ENCODE measurements at places on chromosomes 1 and 21.

DNA sequence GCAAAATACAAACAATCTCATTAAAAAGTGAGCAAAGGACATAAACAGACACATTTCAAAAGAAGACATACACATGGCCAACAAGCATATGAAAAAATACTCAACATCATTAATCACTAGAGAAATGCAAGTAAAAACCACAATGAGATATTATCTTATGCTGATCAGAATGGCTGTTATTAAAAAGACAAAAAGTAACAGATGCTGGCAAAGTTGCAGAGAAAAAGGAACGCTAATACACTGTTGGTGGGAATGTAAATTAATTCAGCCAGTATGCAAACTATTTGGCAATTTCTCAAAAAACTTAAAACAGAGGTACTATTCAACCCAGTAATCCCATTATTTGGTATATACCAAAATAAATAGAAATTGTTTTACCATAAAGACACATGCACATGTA is 32.2 kb upstream of the TNFSF18 start:
- no peak for DNase-seq

GRCh38 chr1:169367096-169367685 is 406 bp downstream of the NME7 start:
- no peak for DNase-seq

DNA sequence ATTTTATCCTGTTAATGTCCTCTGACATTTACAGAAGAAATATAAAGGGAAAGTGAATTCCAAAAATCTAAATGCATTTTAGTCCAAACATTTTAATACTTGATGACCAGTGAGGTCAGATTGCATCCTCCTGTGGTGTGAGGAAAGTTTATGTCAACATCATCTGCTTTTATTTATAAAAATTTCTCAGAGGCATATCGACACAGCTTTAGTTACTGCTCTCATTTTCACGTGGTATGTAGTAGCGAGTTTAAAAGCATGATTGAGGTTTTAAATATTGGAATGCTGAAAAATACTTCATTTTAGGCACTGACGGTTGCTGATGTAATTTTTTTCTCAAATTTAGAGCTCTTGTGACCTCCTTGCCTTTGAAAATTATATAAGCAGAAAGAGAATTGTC is 234.8 kb downstream of the HMCN1 start:
- no peak for DNase-seq

DNA sequence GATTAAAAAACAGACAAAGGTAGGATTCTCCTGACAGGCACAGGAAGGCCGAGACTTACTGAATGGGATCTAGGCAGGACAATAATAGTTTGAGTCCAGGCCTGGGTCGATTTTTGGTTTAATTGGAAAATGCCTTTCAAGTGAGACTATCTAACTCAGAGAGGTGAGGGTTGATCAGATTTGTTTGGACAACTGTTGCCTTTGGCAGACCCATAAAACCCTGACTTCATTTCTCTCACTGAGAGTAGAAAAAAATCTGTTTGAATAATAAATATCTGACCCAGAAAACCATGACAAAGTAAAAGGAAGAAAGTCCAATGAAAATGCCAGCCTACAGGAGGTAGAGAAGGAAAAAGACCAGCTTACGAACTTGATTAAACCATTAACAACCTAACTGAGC is 12.3 kb upstream of the SLC30A10 start:
- no peak for DNase-seq

GRCh38 chr1:93528412-93528811 is 80.5 kb downstream of the FNBP1L start:
- no peak for DNase-seq

DNA sequence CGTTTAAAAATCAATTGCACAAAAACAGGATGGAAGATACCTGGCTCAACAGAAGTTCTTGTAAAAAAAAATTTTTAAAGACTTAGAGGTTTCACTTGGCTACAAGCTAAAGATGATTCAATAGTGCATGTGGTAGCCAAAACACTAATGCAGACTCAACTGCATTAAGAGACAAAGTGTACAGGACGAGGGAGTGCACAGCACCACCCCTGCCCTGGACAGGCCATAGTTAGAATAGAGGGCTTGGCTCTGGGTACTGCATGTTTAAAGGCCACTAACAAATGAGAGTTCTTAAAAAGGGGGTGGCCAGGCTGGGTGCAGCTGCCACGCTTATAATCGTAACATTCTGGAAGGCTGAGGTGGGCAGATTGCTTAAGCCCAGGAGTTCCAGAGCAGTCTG is 7.9 kb downstream of the ACKR1 start:
- no peak for DNase-seq

GRCh38 chr1:83596331-83596730 is 402.6 kb downstream of the TTLL7 start:
- DNase-seq = no peak

DNA sequence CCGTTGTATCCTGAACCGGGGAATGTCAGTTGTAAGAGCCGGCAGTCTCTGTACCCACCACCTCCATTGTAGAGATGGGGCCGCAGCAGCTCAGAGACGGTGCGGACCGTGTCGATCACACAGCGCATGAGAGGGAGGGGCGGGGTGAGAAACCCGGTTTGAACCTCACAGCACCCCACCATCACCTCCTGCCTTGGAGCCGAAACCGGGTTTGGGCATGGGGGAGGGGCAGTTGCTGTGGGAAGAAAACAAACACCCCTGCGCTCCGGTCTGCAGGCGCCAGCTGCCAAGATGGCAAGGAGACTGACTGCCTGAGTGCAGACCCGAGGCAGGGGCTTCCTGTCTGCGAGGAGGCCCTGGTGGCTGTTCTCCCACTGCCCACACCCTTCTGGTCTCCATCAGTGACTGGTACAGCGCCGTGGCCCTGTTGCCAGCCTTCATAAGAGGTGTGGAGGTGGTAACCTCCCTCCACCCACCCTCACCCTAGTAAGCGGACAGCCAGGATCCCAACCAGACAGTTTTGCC is 69.2 kb upstream of the SSBP3 start:
- DNase-seq = no peak

- DNase-seq = no peak
Observed at GRCh38 chr1:24048205-24048869, 63.6 kb downstream of the MYOM3 start.

- DNase-seq = no peak
Observed at GRCh38 chr1:48772211-48772610, 4.5 kb downstream of the BEND5 start.

DNA sequence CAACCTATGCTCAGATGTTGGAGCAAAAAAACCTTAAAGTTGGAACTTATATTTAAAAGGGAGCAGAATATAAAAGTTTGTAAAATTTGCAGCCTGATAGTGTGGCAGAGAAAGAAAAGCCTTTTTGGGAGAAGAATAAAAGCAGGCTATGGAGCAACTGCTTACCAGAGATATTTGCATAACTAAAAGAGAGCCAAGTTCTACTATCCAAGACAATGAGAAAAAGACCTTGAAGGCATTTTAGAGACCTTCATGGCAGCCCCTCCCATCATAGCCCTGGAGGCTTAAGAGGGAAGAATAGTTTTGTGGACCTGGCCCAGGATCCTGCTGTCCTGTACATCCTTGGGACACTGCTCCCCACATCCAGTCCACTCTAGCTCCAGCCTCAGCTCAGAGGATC is 312.5 kb upstream of the ZRANB2 start:
- no peak for DNase-seq

DNA sequence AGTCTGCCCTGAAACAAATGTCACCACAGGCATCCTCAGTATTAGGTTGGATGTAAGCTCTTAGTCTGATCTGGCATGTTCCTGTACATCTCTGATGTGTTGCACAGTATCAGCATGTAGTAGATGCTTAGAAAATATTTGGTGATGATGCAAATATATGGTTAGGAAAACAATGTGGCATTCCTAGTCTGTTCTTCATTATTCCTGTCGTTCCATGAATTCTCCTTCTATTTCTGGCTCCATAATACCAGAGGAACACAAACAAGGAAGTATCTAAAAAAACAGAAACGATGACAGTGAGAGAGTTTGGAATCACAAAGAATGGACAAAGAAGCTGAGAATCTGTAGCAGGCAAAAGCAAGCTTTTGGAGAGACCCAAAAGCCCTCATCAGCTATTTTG is 236.6 kb downstream of the HHAT start:
- DNase-seq = no peak

DNA sequence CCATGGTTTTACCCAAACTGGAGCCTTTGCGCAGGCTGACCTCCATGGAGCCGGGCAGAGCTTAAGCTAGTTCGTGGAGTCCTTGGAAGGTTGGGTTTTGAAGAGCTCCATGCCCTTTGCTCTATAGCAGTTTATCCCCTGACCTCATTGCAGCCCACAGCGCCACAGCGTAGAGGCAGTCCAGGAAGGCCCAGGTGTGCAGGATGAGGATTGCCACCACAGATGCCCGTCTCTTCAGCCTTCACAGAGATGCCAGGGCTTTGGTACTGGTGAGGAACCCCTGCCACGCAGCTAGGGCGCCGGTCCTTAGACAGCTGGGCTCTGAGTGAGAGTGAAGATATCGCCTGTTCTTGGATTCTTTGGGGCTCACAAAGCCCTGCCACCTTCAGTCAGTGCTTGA is 138.6 kb downstream of the PEX14 start:
- no peak for DNase-seq

GRCh38 chr1:151540982-151541377 is 871 bp downstream of the TUFT1 start:
- DNase-seq = no peak

DNA sequence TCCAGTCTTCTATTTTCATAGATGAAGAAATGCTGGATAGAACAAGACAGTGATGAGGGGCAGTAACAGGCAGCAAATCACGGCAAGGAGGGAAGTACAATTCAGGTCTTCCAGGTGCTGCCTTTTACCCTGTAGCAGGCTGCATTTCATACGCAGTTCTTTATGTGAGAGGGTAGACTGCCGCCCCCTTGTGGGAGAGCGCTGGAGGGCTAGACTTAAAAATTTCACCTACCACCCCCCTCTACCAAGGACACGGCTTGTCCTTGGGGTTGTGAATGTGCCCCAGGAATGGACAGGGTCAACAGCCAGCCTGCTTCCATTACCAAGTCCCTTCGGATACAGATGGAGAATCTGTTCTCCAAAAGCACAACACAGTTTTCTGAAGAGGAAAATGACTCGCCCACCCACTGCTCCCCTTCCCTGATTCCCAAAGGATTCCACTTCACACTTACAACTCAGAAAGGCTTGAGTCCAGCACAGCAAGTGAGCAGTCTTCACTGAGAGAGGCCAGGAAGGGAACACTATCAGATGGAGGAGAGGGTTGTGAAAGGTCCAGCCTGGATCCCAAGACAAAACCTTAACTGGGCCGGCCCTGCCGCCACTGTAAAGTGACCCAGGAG is 7.4 kb downstream of the WDR77 start:
- DNase-seq = no peak

DNA sequence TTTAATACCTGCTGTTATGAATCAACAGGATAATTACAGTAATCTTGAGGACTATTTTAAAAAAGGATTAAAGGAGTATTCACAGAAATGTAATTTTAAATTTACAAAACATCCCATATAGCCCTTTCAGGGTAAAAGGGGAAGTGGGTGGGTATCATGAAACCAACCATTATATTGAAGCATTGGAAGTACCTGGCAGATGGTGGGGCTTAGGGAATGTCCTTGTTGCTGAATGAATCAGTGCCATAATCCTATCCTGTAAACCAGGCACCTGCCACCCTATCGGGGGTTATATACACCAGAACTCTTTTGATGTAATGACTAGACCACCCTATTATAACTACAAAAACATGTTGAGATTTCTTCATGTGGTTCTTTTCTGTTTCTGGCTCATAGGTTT is 30.4 kb downstream of the CDC14A start:
- no peak for DNase-seq

DNA sequence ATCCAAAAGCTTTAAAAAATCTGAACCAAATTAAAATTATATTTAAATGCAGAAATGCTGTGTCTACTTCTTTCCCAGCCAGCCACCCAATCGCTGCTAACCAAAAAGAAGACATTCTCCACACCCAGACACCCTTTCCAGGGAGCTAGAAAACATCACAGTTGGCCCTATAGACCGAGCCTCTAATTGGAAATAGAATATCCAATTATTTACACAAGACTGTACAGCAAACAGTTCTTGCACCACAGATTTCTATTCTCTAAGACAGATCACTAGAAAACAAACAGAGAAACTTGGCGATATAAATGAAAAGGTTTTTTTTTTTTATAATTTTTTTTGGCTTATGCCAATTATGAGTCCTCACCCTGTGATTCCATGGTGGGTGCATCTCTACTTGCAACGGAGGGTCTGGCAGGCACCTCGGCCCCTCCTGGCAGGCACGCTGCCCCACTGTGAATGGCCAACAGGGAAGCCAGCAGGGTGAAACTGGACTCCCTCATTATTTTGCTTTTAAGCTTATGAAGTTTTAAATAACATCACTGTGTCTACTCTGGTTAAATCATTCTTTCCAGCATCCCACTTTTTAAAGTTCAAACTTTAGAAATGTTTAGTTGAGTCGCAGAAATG is 29.2 kb downstream of the BCAR3 start:
- no peak for DNase-seq

DNA sequence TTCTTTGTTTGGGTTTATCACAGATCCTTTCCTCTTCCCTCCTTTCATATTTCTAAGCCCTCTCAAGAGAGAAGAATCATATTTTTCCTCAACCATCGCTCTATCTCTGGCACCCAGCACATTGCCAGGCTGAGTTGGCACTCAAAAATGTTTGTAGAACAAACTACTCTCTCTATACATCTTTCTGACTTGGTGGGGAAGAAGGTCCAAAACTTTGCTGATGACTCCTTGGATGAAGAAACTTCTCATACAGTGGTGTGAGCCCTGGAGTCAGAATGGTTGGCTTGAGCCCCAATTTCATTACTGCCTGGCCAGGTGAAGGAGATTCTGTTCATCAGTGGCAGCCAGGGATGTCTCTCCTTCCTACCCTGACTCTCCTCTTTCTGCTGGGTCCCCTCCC is 11.9 kb downstream of the ALX3 start:
- no peak for DNase-seq

DNA sequence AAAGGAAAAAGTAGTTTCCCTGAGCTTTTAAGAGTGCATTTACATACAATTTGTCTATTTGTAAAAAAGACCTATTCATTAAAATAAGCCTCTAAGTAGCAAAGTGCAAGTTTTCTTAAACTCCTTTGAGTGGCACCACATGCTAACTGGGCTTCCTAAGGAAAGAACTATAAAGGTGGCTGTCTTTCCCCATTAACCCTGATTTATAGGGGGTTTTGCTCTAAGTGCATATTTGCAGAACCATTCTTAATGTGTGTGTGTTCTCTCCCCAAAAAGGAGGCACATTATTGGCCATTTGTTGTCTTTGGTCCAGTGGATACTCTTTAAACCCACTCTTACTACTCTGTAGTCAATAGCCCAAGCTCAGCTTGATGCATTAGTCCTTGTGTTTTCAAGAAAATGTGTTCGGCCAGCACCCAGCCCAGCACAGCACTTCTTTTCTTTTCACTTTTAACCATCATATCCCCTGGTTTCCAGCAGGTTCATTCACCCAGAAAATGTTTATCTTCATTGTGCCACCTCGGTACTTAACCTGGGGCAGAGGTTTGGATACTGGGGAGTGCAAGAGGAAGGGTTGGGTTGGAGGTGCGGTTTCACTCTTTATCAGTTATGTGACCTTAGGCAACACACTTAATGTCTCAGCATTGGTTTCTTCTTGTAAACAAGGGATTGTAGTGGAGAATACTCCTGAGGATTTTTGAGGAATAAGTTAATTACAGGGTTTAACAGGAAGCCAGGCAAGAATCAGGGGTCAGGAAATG is 161.9 kb upstream of the UBE2U start:
- no peak for DNase-seq
